Activated naive CD4-positive, alpha-beta T cell treated with anti-CD3 and anti-CD28 coated beads for 36 hours (primary cell): ENCODE measurements at places on chromosomes 1 and 21. TPM values are rescaled to one million over a fixed set of nuclear protein-coding genes. Genes with fewer than 3 reads are reported as not detected.

DNA sequence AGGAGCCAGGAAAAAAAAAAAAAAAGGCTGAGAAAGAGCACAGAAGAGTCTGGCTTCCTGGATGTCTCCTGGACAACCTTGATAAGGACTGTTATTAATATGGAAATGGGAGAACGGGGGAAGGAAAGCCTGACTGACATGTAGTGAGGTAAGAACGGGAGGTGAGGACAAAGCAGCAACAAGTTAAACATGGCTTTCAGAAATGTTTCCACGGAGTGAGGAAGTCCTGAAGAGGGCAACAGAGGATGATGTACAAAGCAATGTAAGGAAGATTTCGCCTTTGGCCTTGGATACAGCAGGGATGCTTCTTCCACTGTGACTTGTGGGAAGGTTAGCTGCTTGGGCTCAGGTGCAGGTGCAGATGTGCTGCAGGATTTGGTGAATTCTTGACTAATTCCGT is 11.9 kb upstream of the NIBAN1 start:
- no peaks in the 10 kb centered on the region for H3K36me3 ChIP-seq
- no peak for DNase-seq
- no peak overlapping the region for H3K27ac ChIP-seq
- no peak overlapping the region for H3K4me3 ChIP-seq
- peaks cover 13% of the 10 kb centered on the region for H3K27me3 ChIP-seq
- H3K4me1 ChIP-seq, result no peaks in the 10 kb centered on the region

The OR2T35 gene
- not detected for total RNA-seq

- H3K27ac ChIP-seq, result no peak overlapping the region
- H3K27me3 ChIP-seq, result peaks cover 2% of the 10 kb centered on the region
- H3K4me1 ChIP-seq, result no peaks in the 10 kb centered on the region
- DNase-seq, result no peak
- H3K36me3 ChIP-seq, result no peaks in the 10 kb centered on the region
- no peak overlapping the region for H3K4me3 ChIP-seq
Observed at GRCh38 chr1:53449693-53450092, 9.5 kb upstream of the DMRTB1 start.

- H3K4me1 ChIP-seq, result peaks cover 12% of the 10 kb centered on the region
- peak overlapping the region; percentile 3 for H3K27ac ChIP-seq
- peak overlapping the region; percentile 67 for H3K4me3 ChIP-seq
- DNase-seq, result peak; percentile 33
- no peaks in the 10 kb centered on the region for H3K36me3 ChIP-seq
Observed at GRCh38 chr1:236516929-236517704, 6.7 kb upstream of the LGALS8 start.

The FLVCR1 gene
- 7.3 TPM for total RNA-seq

GRCh38 chr1:24384251-24385090 is 29.1 kb downstream of the STPG1 start:
- DNase-seq, result peak; percentile 71
- no peak overlapping the region for H3K27ac ChIP-seq
- H3K4me1 ChIP-seq, result peaks cover 19% of the 10 kb centered on the region
- H3K4me3 ChIP-seq, result no peak overlapping the region
- H3K36me3 ChIP-seq, result no peaks in the 10 kb centered on the region

The RGS5 gene
- total RNA-seq, result 1.1 TPM

- H3K27me3 ChIP-seq, result no peaks in the 10 kb centered on the region
- no peaks in the 10 kb centered on the region for H3K36me3 ChIP-seq
- DNase-seq, result peak; percentile 81
- peak overlapping the region; percentile 88 for H3K27ac ChIP-seq
- peak overlapping the region; percentile 82 for H3K4me3 ChIP-seq
- H3K4me1 ChIP-seq, result peaks cover 35% of the 10 kb centered on the region
Observed at GRCh38 chr1:65002508-65003315, 36.4 kb upstream of the JAK1 start.

DNA sequence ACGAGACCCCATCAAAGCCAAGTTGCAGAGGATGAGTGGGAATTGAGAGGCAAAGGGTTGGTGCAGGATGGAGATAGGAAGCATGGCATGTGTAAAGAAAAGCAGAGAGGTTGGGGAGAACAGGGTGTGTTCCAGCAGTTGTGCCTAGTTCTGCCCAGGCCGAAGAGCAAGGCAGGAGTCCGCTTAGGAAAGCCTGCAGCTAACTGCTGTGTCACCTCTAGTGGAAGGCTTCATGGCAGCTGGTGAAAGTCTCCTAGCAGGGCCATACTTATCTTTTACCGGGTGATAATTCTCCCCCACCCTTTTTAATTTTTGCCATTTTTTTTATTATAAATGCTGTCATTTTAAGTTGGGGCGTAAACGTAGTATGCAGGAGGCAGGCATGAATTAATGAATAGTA is 93.6 kb downstream of the NFIA start:
- no peak for DNase-seq
- no peak overlapping the region for H3K27ac ChIP-seq
- H3K4me3 ChIP-seq, result no peak overlapping the region
- H3K36me3 ChIP-seq, result no peaks in the 10 kb centered on the region
- H3K4me1 ChIP-seq, result no peaks in the 10 kb centered on the region

DNA sequence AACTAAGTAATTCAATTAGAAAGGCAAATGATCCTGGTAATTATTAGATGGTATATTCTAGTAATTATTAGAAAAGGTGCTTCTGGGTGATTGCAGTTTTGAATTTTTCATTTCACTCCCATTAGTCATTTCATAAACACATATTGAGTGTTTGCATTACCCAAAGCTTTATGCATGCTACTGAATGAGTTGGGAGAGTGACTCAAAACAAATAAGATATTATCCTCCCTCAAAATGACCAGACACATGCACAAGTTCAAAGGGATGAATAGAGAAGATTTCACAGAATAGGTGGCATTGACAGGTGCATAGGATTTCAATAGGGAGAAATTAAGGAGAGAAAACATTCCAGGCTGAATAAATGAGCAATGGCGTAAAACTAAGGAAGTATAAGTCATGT is 84.7 kb downstream of the PHTF1 start:
- no peak overlapping the region for H3K27ac ChIP-seq
- H3K27me3 ChIP-seq, result no peaks in the 10 kb centered on the region
- H3K4me1 ChIP-seq, result no peaks in the 10 kb centered on the region
- H3K4me3 ChIP-seq, result no peak overlapping the region
- no peaks in the 10 kb centered on the region for H3K36me3 ChIP-seq
- DNase-seq, result no peak

DNA sequence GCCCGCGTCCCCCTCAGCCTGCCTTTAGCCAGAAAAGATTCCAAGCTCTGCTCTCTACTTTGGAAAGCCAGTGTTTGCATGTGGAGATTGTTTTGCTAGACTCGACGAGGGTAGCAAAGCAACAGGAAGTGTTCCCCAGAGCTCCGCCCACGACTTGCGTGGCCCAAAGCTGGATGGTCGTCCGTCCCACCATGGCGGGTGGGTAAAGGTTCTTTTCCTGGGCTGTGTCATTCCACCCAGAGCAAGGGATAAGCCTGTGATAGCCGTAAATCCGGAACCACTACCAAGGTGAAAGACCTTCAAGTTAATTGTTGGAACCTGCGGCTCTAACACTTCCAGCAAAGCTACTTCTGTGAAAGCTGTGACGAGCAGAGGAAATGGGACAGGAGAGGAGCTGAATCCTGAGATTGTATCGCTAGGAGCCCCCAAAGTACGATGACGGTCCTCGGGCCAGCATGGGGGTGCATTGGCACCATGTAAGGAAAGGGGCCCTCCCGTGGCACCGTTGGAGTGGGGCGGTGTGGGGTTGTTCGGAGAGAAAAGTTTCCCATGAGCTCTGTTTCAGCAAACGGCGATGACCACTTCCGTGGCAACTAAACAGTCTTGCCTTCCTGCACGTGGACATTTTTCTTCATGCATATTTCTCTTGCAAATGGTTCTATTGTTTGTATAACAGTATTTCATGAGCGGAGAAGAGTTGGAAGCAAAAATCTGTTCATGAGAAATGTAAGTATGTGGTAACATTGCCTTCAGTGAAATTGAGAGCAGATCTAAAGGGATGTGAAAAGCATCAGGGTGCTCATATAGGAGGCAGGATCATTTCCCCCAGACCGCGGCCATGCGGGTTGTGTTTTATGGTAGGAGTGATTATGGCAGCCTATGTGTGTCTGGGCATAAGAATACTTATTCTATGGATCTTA is 8.4 kb downstream of the MX2 start:
- H3K36me3 ChIP-seq, result peaks cover 3% of the 10 kb centered on the region
- H3K27ac ChIP-seq, result peak overlapping the region; percentile 90
- peak overlapping the region; percentile 77 for H3K4me3 ChIP-seq
- peaks cover 67% of the 10 kb centered on the region for H3K4me1 ChIP-seq
- peak; percentile 73 for DNase-seq

- no peak overlapping the region for H3K27ac ChIP-seq
- DNase-seq, result no peak
- H3K27me3 ChIP-seq, result peaks cover 53% of the 10 kb centered on the region
- H3K4me3 ChIP-seq, result no peak overlapping the region
Observed at GRCh38 chr1:87204441-87204840, 124.2 kb upstream of the LMO4 start.

DNA sequence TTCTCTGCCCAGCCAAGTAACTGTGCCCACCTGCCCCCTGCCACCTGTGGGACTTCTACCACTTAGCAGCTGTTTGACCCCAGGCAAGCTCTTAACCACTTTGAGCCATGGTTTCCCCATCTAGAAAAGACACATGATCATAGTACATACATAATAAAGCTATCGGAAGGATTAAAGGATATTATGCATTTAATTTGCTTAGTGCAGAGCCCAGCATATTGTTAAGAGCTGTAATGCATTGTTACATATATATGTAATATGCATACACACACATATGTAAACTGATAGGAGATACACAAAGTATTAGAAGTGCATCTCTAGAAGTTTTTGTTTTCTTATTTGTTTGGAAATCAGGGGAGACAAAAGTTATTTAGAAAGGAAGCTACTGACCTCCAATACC is 83.5 kb upstream of the ZBTB40 start:
- H3K36me3 ChIP-seq, result no peaks in the 10 kb centered on the region
- DNase-seq, result no peak
- no peaks in the 10 kb centered on the region for H3K4me1 ChIP-seq
- H3K27ac ChIP-seq, result no peak overlapping the region
- no peak overlapping the region for H3K4me3 ChIP-seq

DNA sequence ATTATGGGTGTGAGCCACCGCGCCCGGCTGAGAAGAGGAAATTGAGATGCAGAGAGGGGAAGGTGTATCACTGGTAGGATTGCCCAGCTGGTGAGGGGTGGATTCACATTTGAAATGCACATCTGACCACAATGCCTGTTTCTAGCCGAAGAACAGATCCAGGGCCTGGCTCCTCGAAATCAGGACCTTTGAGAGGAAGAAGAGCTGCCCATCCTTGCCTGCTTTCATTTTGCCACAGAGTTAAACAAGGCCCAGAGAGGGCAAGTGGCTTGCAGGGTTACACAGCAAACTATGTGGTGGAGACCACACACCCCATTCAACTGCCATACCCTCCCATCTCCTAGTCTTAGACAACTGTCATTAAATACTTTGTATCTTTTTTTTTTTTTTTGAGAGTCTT is 32.9 kb upstream of the TMEM61 start:
- no peak overlapping the region for H3K4me3 ChIP-seq
- no peaks in the 10 kb centered on the region for H3K4me1 ChIP-seq
- peaks cover 2% of the 10 kb centered on the region for H3K27me3 ChIP-seq
- no peak overlapping the region for H3K27ac ChIP-seq
- DNase-seq, result no peak
- no peaks in the 10 kb centered on the region for H3K36me3 ChIP-seq

DNA sequence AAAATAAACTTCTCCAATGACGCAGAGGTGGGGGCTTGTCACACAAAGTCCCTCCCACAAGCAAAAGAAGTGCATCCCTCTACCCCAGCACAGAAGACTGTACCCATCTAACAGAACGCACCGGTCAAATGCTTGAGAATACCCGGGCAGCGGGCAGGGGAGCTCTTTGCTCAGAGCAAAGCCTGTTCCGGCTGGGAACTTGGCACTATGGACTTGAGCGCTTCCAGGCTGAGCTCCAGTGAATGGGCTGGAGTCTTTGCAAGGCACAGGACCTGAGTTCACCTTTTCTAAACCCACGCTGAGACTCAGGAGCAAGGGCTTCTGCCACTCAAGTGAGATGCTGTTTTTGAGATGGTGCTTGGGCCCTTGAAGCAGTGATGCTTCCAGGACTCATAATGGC is 20.3 kb downstream of the RHBG start:
- H3K27me3 ChIP-seq, result peaks cover 41% of the 10 kb centered on the region
- H3K4me1 ChIP-seq, result peaks cover 4% of the 10 kb centered on the region

DNA sequence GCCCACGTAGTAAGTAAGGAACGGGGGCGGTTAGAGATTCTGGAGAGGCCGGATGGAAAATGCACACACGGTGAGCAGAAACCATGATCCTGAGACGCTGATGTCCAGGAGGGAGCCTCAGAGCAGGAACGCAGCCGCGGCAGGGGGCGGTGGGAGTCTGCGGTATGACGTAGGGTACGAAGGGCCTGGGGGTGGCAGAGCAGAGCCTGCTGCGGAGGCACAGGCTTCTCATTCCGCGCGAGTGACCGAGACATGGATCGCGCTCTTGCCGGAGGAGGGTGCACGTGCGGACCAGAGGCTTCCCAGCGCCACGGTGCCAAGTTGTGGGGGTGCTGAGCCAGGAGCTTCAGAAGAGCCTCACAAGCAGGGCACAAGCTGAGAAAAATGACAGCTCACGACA is 176.2 kb downstream of the KIF26B start:
- H3K4me1 ChIP-seq, result no peaks in the 10 kb centered on the region
- H3K36me3 ChIP-seq, result no peaks in the 10 kb centered on the region
- H3K4me3 ChIP-seq, result no peak overlapping the region

DNA sequence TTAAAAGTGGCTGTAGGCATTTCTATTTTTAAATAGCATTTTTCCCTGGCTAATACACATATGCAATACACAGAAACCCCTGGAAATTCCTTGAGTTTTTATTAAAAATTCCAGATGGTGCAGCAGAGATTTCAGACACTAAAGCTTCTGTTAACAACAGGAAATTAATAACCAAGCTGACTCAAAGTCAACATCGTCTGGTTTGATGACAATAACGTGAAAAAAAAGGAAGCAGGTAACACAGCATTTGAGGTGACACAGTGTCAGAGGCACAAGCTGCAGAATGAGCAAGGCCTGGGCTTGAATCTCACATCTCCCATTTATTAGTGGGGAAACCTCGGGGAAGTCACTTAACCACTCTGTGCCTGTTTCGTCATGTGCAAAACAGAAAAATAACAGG is 64.6 kb upstream of the GJB5 start:
- no peaks in the 10 kb centered on the region for H3K36me3 ChIP-seq
- H3K27me3 ChIP-seq, result peaks cover 18% of the 10 kb centered on the region
- H3K27ac ChIP-seq, result no peak overlapping the region
- DNase-seq, result no peak
- H3K4me3 ChIP-seq, result no peak overlapping the region

The TTC24 gene
- 3.1 TPM for total RNA-seq

The GABPB2 gene
- total RNA-seq, result 16.1 TPM

The NCAM2 gene
- not detected for total RNA-seq
